ENCODE measurements at places on chromosomes 16 and 17.

GRCh38 chr17:16912021-16912962 lies 59.6 kb downstream of the TNFRSF13B start:
- DNase-seq: no peak

DNA sequence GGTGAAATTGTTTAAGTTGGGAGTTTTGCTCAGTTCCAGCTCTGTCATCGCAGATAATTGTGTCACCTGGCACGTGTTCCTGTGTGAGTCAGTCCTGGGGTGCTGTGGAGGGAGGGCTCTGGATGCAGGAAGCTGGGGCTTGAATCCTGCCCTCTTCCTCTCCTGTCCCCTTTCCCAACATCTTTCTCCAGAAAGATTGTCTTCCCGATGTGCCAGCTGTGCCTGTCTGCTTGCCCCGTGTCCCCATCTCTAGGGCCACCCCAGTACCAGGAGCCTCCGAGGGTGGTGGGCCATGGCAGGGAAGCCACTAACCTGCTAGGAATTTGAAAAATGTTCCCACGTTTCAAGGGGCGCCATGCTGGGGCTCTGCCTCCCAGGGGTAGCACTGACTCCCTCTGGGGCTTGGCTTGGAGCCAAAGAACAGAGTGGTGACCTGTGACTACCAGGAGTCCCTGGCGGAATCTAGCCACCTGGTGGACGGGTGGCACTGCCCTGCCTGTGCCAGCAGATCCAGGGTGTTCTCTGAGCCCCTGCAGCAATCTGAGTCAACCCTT lies 198.1 kb downstream of the ENGASE start:
- no peak for DNase-seq

GRCh38 chr16:81099958-81100357 lies 3.8 kb upstream of the GCSH start:
- no peak for DNase-seq

DNA sequence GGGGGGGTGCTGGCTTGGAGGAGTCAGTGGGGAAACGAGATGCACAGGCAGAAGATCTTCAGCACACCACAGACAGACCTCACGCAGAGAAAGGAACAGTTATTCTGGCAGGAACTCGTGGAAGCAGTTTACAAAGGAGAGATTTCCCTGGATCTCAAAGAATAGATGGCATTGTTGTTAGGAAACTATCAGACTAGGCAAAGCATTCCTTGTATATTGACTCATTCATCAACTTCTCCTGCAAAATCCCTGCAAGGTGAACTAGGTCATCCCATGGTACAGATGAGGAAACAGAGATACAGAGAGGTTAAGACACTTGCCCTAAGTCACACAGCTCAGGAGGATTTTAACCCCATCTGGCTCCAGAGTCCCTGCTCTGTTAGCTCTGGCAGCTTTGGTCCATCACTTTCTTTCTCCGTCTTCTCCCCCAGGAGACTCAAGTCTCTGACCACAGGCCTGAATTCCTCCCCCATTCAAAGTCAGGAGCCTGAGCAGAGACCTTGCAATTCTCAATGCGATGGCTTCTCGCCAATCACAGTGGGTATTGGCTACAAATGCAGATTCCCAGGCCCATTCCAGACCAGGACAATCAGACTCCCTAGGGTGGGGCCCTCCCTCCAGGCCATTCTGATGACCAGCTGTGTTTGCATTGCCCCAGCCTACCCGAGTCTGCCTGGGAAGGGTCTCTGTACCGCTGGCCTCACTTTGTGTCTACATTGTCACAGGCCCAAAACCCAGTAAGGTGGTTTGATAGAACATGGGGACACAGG lies 56.4 kb downstream of the LITAF start:
- DNase-seq: no peak

DNA sequence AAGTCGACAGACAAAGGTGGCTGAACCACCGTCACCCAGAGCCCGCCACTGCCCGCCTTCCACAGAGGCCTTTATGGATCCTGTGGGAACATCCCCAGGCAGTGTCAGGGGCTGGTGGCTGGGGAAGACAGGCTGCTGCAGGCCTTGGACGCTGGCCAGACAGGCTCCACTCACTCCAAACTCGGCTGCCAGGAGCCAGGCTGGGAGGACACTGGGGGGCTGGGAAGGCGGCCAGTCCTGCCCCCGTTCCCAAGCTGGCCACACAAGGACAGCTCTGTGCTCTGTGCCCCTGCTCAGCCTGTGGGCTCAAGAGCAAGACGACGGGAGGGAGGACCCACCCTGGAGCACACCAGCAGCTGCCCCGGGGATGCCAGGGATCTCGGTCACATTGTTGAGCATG lies 7.6 kb upstream of the LCAT start:
- DNase-seq: no peak

DNA sequence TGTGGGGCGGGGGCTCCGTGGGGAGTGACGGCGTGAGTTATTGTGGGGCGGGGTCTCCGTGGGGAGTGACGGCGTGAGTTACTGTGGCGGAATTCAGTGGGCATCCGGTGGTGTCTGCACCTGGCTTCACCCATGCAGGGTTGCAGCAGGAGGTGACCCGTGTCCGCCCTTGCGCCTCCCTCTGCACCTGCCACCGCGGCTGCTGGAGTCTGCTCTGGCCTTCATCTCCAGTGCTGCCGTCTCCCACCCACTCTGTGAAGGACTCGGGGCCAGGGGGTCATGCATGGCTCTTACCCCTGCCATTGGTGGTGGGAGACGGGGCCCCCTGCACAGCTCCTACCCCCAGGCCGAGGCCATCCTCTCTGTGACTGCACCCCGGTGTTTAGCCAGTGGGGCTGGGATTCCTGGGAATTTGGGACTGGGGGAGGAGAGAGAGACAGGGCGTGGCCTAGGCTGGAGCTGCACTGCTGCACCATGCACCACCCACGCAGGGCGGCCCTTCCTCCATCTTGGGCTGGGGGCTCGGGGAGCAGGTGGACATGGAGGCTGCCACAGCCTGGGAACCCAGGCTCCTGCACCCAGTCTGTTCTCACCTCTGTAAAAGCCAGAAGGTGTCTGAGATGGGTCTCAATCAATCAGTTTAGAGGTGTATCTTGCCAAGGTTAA lies 1.3 kb upstream of the PABPN1L start:
- no peak for DNase-seq

- DNase-seq: no peak
Measured at GRCh38 chr17:29726715-29727252, 104.1 kb upstream of the CORO6 start.

GRCh38 chr17:70901870-70902269 lies 732.5 kb downstream of the KCNJ2 start:
- DNase-seq: no peak

DNA sequence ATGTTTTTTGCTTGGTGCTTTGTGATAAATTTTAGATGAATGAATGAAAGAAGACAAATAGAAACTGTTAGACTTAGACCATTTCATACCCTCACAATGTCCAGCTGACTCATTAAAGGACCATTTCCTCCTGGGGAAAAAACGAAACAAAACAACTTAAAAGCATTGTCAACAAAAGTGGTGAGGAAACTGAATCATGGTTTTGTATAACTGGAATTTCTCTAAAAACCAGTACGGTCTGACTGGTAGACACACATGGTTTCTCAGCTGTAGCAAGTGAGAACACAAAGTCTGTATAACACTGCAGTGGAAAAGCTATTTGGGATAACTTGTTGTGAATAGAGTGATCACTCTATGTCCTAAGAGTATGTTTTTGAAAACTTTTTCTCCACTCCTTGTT lies 5.3 kb upstream of the DDX52 start:
- DNase-seq: no peak

GRCh38 chr16:15970202-15970601 lies 20.8 kb downstream of the ABCC1 start:
- DNase-seq: no peak

- DNase-seq: no peak
Measured at GRCh38 chr16:67425580-67425979, 5.3 kb upstream of the HSD11B2 start.

- no peak for DNase-seq
Measured at GRCh38 chr17:50049636-50050035, 6.3 kb upstream of the ITGA3 start.

DNA sequence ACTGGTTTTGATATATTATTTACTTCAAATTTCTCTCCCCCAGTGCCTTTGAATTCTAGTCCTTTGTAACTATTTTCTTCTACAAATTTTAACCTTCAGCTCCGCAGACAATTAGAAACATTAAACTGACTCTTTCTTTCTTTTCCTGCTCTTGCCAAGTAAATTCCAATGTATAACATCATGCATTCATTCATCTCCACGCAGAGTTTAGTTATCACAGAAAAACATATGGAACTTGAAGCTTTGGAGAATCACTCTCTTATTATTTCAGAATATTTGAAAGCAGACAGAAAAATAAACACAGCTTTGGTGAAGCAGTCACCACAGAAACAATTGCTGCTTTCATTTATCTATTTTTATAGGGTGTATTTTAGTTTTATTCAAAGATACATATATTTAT lies 778.7 kb upstream of the CDH8 start:
- DNase-seq: no peak

DNA sequence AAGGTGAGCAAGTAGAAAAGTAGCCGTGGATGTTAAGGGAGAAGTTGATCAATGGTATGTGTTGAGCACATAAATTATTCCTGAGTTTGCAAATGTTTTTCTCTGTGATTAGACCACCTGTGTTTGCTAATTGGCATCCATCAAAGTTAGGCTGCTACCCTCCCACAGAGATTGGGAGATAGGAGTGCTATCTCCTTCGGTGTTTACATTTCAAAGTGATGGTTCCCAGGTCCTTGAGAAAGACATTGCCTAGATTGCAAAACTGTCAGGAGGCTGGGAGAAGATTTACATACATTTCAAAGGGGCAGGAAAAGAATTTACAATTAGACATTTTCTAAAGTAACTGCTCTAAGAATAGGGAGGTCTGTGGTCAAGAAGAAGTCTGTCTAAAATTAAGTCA lies 54.3 kb upstream of the CNTNAP4 start:
- DNase-seq: no peak

DNA sequence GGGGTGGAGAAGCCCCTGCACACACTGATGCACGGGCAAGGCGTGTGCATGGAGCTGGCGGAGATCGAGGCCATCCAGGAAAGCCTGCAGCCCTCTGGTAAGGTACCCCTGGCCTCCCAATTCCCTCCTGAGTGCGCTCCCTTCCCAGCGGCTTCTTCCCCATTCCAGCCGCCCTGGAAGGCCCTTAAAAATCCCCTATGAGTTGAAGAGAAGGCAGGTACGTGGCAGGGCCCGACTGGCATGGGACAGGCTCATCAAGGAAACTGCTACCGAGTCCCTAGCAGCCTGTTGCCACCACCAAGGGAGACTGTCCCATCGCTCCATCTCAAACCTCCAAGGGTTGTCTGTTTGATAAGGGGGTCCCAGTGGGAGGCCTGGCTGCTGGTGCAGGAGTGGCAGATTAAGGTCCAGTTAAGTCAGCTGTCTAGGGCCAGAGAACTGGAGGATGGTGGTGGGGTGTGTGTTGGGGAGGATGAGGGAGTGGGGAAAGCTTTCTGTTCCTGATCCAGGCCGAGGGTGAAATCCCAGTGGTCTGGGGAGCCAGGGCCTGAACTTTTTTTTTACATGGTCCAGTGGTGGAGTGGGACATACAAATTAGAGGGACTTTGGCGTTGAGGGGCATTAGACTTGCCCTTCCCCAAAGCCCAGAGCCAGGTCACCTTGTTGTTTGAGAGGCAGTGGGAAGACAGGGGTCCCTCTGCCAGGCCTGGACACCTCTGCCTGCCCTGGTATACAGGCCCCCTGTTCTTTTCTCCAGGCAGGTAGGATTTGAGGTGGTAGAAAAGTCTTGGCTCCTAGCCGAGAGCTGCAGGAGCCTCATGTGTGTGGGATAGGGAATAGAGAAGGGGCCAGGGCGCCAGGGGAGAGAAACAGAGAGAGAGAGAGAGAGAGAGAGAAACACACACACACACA lies 994 bp downstream of the IGFBP4 start:
- DNase-seq: no peak

GRCh38 chr16:67950335-67950843 lies 6.5 kb upstream of the LCAT start:
- DNase-seq: no peak

GRCh38 chr16:55621771-55622170 lies 34.0 kb upstream of the SLC6A2 start:
- DNase-seq: no peak

DNA sequence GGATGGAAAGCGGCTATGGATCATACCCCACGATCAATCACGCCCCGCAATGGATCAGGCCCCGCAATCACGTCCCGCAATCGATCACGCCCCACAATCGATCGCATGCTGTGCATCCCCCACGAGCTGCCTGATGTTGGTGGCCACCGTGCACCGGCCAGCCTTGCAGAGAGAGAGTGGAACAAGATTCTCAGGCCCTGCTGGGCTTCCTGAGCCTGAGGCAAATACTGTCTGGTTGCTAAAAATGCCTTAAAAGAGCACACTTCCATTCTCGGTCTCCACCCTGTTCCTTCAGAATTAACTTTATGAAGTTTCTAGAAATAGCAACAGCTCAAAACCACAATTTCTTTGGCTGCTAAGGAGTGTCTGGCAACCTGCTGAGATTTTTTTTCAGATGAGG lies 81.5 kb downstream of the VPS53 start:
- DNase-seq: no peak
